ENCODE measurements at places on chromosomes 6 and 20. TPM values are rescaled to one million over a fixed set of nuclear protein-coding genes. Genes with fewer than 3 reads are reported as not detected.

ZNF334 gene
- polyA plus RNA-seq: 1.2 TPM

DNA sequence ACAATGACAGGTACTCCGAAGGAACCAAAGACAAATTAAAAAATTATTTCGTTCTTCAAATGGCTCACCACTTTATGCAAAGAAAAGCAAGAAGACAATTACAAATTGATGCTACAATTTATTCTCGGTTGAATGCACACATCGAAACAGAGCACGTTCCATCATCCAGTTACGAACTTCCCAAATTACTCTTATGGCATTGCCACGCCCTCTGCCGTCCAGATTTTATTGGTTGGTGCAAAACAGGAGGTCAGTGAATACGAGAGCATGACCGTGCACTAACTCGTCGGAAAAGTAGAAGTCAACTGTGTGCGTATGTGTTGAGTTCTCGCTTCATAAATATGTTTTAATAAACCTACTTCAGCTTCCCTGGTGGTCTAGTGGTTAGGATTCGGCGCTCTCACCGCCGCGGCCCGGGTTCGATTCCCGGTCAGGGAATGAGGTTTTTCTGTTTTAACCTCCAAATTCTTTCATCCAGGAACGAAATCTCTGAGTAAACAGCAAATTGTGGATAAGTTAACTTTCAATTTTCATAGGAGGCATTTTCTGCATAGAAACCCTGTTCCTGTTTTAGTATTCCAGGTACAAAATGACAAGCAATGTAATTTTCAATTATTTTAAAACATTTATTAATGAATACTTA is 23.2 kb downstream of the ZNF311 start:
- peak overlapping the region; percentile 100 for H3K4me3 ChIP-seq
- DNase-seq: peak; percentile 79
- H3K27me3 ChIP-seq: no peaks in the 10 kb centered on the region
- H3K27ac ChIP-seq: no peak overlapping the region
- no peaks in the 10 kb centered on the region for H3K36me3 ChIP-seq

GRCh38 chr6:62615366-62616015 is 329.5 kb upstream of the KHDRBS2 start:
- no peak for DNase-seq
- no peaks in the 10 kb centered on the region for H3K27me3 ChIP-seq
- no peak overlapping the region for H3K4me3 ChIP-seq
- no peak overlapping the region for H3K27ac ChIP-seq

SMLR1 gene
- not detected for polyA plus RNA-seq

DNA sequence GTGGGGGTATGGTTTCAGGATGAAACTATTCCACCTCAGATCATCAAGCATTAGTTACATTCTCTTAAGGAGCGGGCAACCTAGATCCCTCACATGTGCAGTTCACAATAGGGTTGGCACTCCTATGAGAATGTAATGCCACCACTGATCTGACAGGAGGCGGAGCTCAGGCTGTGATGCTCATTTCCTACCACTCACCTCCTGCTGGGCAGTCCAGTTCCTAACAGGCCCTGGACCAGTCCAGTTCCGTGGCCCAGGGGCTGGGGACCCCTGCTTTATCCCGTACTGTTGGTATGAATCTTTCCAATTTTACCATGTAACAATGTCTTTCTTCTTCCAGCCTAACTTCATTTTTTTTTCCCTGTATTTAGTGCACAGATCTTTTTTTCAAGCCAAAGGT is 94.9 kb downstream of the OGFRL1 start:
- H3K27me3 ChIP-seq: no peaks in the 10 kb centered on the region
- no peak overlapping the region for H3K4me3 ChIP-seq
- H3K36me3 ChIP-seq: no peaks in the 10 kb centered on the region
- no peak for DNase-seq
- H3K27ac ChIP-seq: no peak overlapping the region

- peak overlapping the region; percentile 45 for H3K4me3 ChIP-seq
- H3K4me1 ChIP-seq: peaks cover 55% of the 10 kb centered on the region
- 0 out of 2 replicates have a peak overlapping the region, but pooled peaks have one; percentile 47 for H3K27ac ChIP-seq
- H3K27me3 ChIP-seq: no peaks in the 10 kb centered on the region
- no peak for DNase-seq
Measured at GRCh38 chr6:33428224-33428965, 8.5 kb downstream of the SYNGAP1 start.

OR2J3 gene
- polyA plus RNA-seq: not detected

RPS10 gene
- 1,554 TPM for polyA plus RNA-seq

DNA sequence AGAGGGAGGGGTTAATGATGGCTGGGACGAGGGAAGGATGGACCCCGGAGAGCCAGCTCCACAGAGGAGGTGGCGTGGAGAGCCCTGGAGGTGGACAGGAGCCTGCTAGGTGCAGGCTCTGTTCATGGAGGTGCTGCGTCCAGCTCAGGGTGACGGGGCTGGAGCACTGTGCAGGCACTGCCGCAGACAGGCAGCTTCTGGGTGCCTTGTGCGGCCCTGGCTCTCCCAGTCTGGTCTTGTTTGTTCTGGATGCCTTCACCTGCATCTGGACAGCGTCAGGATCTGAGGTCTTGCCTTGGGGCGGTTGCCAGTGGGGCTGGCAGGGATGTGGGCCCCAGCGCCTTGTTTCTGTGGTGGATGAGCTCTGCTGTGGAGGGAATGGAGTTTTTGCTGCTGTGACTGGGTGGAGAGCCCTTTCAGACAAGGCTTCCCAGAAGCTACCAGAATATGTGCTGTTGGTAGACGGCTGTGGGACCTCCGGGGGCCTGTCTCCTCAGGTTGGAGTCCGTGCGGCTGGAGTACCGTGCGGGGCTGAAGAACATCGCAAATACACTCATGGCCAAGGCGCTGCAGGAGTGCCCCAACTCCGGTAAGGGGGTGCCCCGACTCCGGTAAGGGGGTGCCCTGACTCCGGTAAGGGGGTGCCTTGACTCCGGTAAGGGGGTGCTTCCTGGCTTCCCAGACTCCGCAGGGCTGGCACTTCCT is 7.8 kb upstream of the C20orf204 start:
- no peak overlapping the region for H3K27ac ChIP-seq
- no peak for DNase-seq
- no peaks in the 10 kb centered on the region for H3K4me1 ChIP-seq
- no peaks in the 10 kb centered on the region for H3K27me3 ChIP-seq
- H3K4me3 ChIP-seq: no peak overlapping the region

MAP7 gene
- polyA plus RNA-seq: 0.05 TPM

GRCh38 chr6:37313723-37314486 is 39.9 kb upstream of the RNF8 start:
- H3K4me1 ChIP-seq: peaks cover 19% of the 10 kb centered on the region
- H3K36me3 ChIP-seq: peaks cover 24% of the 10 kb centered on the region
- H3K27me3 ChIP-seq: no peaks in the 10 kb centered on the region
- H3K27ac ChIP-seq: no peak overlapping the region
- DNase-seq: no peak

DNA sequence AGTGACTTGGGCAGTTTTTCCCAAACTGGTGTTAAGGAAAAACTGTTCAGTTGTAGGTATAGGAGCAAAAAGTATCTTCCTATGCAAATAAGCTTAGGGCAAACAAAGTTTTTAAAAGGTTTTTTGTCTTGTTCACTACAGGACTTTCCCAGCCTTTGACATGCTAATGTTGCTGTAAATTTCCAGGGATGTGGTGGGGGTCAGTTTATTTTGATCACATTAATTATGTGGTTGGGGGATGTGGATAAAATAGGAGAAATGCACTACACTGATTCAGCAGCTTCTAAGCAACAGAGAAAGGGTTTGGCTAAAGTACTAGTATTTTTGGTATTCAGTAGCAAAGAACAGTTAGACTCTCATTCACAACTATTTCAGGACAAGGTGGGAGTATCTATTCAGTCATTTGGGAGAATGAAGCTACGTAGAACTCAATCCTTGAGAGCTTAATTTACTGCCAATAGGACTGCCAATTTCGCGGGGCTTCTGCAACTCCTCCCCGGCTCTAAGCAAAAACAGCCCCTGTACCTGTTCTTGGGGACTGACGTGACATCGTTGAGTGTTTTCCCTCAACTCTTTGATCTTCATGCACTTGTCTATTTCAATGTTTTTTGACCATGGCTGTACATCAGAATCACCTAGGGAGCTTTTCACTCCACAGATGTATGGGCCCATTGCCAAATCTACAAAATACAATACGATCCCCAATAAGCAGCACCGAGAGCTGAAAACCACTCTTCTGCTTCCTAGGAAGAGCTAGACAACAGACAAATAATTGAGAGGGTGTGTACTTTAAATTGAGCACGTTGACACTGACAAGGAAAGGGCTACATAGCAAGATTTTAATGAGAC is 94.8 kb upstream of the NHSL1 start:
- H3K27me3 ChIP-seq: no peaks in the 10 kb centered on the region
- no peaks in the 10 kb centered on the region for H3K36me3 ChIP-seq
- peaks cover 7% of the 10 kb centered on the region for H3K4me1 ChIP-seq

GATA5 gene
- not detected for polyA plus RNA-seq

SLCO4A1 gene
- polyA plus RNA-seq: 31.1 TPM

- no peaks in the 10 kb centered on the region for H3K36me3 ChIP-seq
- no peak overlapping the region for H3K27ac ChIP-seq
- no peak overlapping the region for H3K4me3 ChIP-seq
- DNase-seq: no peak
- H3K27me3 ChIP-seq: peaks cover 1% of the 10 kb centered on the region
Measured at GRCh38 chr6:45607798-45608197, 230.1 kb upstream of the SUPT3H start.

DNA sequence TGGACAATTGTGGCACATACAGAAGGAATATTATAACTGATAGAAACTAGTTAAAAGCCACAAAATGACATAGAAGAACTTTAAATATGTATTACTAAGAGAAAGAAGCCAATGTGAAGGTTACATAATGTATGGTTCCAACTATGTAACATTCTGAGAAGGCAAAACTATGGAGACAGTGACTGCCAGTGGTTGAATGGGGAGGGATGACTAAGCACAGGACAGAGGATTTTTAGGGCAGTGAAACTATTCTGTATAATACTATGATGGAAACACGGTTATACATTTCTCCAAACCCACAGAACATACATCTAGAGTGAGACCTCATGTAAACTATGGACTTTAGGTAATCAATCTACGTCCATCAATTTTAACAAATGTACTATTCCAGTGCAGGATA is 22.4 kb downstream of the SYNCRIP start:
- no peak overlapping the region for H3K4me3 ChIP-seq
- H3K4me1 ChIP-seq: no peaks in the 10 kb centered on the region
- no peak overlapping the region for H3K27ac ChIP-seq
- H3K36me3 ChIP-seq: peaks cover 57% of the 10 kb centered on the region
- DNase-seq: no peak

DNA sequence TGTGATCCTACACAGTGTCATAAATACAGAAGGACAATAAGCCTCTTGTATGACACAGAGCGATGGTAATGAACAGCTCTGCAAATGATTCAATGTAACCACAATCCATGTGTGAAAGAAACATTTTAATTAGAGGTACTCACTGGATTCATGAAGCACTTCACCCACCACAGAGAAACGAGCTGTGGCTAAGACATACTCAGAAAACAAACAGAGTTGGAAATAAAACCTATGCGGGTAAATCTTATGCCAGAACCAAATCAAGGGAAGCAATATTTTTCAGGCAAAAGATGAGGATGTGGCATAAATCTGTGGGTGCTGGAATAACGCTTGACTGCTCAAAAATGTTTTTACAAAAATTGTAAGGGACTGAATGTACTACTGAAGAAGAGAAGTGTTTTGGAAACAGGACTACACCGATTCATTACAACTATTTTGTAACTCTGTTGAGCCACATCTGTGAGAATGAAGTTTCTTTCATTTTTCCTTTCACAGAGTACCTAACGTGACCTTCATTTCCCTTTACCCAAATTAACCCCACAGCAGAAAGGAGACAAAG is 112.1 kb downstream of the WDR27 start:
- H3K27ac ChIP-seq: peak overlapping the region; percentile 37
- H3K4me1 ChIP-seq: peaks cover 17% of the 10 kb centered on the region
- H3K27me3 ChIP-seq: no peaks in the 10 kb centered on the region
- no peak overlapping the region for H3K4me3 ChIP-seq

HUS1B gene
- polyA plus RNA-seq: 1.1 TPM

CST5 gene
- not detected for polyA plus RNA-seq

ELOVL4 gene
- polyA plus RNA-seq: 0.10 TPM

- no peak overlapping the region for H3K4me3 ChIP-seq
- H3K4me1 ChIP-seq: no peaks in the 10 kb centered on the region
- no peak for DNase-seq
- H3K27me3 ChIP-seq: no peaks in the 10 kb centered on the region
- H3K27ac ChIP-seq: no peak overlapping the region
Measured at GRCh38 chr6:29734046-29735018, 11.1 kb downstream of the HLA-F start.

CFAP61 gene
- 0.33 TPM for polyA plus RNA-seq

DNA sequence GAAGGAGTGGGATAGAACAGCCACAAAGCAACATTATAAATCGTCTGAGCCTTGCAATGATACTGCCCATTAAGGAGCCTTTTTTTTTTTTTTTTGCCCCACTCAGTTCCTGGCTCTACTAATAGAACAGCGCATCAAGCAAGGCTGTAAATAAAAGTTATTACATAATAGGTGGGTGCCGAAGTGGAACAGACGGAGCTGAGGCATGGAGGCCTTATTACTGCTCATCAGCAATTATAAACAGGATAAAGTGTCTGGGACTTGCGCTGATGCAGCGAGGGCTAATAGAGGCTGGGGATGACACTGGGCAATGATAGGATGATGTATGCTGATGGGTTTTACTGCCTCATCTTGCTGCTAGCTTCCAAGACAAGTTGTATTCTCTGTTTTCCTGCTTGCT is 272.1 kb downstream of the ZFAND3 start:
- no peaks in the 10 kb centered on the region for H3K36me3 ChIP-seq
- H3K27ac ChIP-seq: no peak overlapping the region
- no peaks in the 10 kb centered on the region for H3K27me3 ChIP-seq
- DNase-seq: no peak
- H3K4me3 ChIP-seq: no peak overlapping the region

DNA sequence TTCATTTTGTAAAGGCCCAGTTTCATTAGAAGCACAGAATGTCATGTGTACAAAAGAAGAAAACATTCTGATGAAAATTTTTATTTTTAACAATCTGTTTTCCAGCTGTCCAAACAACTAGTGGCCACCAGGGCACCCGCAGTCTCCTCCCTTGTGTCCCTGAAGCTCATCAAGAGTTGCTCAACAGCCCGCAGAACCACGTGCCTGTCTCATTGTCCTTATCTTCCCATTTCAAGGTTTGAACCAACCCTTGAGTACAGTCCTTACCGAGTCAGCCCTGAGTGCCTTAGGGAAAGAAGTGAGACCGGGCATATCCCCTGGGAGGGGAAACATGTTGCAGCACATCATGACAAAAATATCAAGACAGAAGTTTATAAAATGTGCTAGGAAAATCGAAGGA is 15.9 kb upstream of the ZNF133 start:
- no peaks in the 10 kb centered on the region for H3K27me3 ChIP-seq
- DNase-seq: no peak
- H3K4me3 ChIP-seq: no peak overlapping the region
- H3K36me3 ChIP-seq: no peaks in the 10 kb centered on the region
- no peaks in the 10 kb centered on the region for H3K4me1 ChIP-seq
